ENCODE measurements at places on chromosomes 6 and 20.

GRCh38 chr6:108877046-108877751 is 29.0 kb downstream of the ARMC2 start:
- no peak for DNase-seq

GRCh38 chr6:163711615-163712565 is 297.4 kb downstream of the QKI start:
- DNase-seq, result no peak

GRCh38 chr6:104466306-104466705 is 393.4 kb downstream of the HACE1 start:
- DNase-seq, result no peak

DNA sequence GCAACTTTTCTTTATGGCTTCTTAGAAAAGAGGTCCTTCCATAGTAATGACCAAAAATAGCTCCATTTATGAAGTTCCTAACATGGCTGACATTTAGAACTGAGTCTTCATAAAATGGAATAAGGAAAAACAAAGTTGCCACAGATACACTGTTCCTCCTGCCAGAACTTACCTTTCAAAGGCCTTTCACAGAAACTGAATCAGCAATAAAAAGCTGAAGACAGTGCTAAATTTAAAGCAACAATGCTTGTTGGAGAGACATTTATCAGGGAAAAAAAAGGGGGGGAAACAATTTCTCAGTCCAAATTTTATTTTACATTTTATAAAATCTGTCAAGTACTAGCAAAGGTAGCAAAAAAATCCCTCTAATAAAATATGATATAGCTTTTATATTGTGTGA is 17.3 kb downstream of the DEK start:
- no peak for DNase-seq

GRCh38 chr20:10733122-10733521 is 59.3 kb upstream of the JAG1 start:
- no peak for DNase-seq

DNA sequence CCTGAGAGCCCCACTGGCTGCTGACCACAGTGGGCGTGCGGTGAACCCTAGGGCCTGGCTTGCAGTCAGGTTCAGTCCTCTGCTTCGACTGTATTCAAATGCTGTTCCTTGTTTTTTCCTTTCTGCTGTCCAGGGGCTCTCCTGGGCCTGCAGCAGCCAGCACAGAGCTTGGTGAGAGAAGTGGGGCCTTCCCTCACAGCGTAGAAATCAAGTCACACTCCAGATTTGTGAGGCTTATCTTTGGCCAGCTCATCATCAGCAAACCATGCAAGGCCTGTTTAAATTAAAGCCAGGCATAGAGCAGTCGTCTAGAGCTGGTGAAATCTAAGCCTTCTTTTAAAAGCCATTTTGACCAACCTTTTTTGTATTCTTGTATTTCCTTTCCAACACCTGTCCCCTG is 8.4 kb downstream of the FAM120B start:
- no peak for DNase-seq

DNA sequence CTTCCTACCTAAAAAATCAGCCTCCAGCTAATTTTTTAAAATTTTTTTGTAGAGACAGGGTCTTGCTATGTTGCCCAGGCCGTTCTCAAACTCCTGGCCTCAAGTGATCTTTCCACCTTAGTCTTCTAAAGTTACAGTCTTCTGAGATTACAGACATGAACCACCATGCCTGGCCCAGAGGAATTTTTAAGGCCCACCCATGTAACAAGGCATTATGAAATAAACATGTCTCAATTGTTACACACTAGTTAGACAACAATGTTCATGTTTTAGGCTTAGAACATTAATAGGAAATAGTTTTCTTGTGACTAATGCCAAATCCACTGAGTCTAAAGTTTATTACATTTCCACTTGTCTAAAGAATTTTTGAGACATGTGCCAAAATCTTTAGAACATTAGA is 221.2 kb downstream of the LAMA2 start:
- no peak for DNase-seq

DNA sequence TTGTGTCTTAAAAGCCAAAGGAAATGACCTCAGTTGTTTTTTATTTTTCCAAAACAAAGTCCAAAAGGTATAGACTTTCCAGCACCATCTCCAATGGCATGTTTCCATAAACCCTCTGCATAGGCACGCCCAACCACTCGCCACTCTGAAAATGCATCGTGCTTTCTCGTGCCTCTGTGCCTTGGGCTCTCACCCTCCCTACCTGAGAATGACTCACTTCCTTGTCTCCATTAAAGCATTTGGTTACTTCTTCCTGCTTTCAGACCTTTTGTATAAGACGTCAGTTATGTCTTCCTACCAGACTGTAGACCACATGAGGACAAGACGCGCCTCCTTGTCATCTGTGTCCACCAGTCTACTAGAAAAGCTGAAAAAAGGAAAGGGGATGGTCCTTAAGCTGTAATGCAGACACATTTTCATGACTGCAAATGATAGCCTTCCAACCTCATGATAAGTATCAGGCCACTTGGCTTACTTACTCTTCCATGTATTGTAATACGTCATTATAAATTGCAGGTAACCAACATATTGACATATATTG is 61.2 kb upstream of the CDYL start:
- DNase-seq, result no peak

GRCh38 chr20:36202891-36203338 is 33.4 kb upstream of the AAR2 start:
- DNase-seq, result peak; percentile 24

DNA sequence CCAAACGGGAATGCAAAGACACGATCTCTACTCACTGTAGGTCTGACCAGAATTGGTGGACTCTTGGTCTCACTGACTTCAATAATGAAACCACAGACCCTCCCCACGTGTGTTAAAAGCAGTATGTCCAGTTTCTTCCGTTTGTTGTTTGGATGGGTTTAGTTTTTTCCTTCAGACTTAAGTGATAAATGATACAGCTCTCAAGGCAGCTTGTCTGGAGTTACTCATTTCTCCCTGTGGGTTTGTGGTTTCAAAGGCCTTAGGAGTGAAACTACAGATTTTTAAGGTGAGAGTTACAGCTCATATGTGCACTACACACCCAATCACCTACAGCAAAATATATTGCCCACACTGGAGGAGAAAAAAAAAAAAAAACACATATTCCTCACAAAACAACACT is 86.7 kb upstream of the STMND1 start:
- no peak for DNase-seq

GRCh38 chr6:32625137-32625536 is 12.1 kb upstream of the HLA-DQA1 start:
- no peak for DNase-seq

GRCh38 chr20:55174635-55175034 is 699.2 kb downstream of the DOK5 start:
- DNase-seq, result no peak

DNA sequence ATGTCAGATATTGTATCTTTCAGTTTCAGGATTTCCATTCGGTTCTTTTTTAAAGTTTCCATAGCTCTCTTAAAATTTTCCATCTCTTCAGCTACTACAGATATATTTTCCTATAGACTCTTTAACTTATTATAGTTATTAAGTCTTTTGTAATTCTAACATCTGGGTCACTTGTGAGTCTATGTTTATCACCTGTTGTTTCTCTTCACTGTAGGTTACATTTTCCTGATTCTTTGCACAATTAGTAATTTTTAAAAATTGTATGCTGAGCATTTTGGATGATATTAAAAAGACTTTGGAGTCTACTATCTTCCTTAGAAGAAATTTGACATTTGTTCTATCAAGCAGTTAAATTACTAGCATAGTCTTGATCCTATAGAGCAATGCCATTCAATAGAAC is 140.7 kb downstream of the QRSL1 start:
- DNase-seq, result no peak

DNA sequence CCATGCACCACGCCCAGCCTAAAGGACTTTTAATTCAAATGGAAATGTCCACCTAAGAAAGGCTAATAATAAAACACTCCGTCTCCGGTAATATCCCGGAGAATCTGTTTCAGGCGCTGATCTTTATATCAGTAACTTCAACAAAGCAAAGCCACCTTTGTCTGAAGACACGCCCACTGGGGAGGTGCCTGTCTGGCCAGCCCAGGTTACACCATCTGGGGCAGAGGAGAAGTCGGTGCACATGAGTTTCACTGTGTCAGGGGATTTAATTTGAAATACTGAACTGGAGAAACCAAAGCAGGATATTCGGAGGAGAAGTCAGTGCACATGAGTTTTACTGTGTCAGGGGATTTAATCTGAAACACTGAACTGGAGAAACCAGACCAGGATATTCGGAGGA is 9.4 kb downstream of the SERPINB6 start:
- DNase-seq, result no peak

- no peak for DNase-seq
These were observed 187.8 kb upstream of the PRDM1 start for GRCh38 chr6:105898286-105898685.

- DNase-seq, result peak; percentile 93
These were observed 120.0 kb upstream of the JAG1 start for GRCh38 chr20:10793766-10794165.

DNA sequence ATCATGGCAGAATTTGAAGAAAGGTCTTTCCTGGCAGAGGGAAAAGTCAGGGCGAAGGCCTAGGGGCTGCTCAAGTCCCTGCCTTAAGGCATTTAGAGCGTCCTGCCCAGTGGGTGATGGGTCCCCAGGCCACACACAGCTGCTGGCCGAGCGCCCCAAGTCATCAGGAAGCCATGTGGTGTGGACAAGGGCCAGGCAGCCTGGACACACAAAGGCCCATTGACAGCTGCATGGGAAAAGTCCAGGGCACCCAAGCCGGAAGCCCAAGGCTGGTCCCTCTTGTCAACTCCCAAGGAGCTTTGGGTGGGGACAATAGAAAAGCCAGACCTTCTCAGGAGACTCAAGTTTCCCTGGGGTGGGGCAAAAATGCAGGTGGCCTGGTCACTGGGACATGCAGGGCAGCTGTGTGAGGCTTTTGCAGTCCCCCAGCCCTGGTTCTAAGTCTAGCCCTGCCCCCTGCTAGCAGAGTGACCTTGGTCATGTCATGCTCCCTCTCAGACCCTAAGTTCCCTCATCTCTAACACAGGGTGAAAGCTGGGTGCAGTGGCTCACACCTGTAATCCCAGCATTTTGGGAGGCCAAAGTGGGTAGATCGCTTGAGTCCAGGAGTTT is 44.3 kb upstream of the PTGIS start:
- DNase-seq, result no peak

DNA sequence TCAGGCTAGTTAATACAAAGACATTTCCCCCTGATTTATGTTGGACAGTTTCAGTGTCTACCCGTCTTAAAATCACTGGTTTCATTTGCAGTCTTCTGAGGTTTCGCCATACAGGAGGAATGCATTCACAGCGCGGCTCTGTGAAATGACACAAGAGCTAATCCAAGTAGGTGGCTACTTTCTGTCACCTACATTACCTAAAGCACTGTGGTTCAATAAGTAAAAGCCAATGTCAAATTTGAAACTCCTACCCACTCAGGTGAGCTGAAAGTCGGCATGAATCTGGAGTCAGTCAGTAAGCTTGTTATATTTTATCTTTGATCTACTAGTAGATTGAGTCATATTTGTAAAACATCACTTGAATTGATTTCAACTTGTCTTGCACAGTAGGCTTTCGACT is 370.8 kb downstream of the LAMA2 start:
- no peak for DNase-seq

GRCh38 chr20:49985617-49986016 is 2.8 kb downstream of the SNAI1 start:
- DNase-seq, result no peak

DNA sequence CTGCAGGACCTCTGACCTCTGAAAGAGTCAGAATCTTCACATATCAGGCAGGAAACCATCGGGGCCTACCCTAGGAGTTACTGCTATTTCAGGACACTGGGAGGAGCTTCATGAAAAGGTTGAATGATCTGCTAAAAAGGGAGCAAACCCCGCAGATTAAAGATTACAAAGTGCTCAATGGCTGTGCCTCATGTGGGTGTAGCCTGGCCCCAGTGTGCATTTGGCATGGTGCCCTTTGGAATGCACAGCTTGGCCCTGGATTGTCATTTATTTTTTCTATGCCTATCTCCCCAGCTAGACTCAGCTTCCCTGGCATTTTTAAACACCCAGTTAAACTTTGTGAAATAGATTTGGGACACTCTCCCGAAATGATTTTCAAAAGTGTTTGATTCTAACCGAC is 368.5 kb upstream of the SPTLC3 start:
- no peak for DNase-seq

GRCh38 chr20:43983359-43983758 is 68.7 kb downstream of the TOX2 start:
- DNase-seq, result no peak

- no peak for DNase-seq
These were observed 26.2 kb downstream of the SLC16A10 start for GRCh38 chr6:111113336-111114086.

- no peak for DNase-seq
These were observed 40.2 kb upstream of the ZNFX1 start for GRCh38 chr20:49318091-49318429.

DNA sequence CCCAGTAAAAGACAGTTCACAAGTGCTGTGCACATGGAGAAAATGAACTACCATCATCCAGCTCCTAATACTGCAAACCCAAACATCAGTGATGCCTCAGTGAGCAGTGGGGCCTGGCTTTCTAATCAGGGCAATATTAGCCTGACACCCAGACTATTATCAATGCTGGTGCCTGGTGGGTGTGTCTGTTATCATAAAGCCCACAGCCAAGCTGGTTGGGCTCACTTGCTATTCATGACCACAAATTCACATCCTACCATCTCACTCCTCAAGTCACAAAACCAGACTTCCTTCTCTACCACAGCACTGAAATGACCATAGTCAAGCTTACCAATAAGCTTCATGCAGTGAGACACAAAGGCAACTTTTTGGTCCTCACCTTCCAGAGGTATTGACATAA is 180.8 kb upstream of the PLN start:
- no peak for DNase-seq

- no peak for DNase-seq
These were observed 176.0 kb downstream of the MRPL14 start for GRCh38 chr6:43951063-43951755.

DNA sequence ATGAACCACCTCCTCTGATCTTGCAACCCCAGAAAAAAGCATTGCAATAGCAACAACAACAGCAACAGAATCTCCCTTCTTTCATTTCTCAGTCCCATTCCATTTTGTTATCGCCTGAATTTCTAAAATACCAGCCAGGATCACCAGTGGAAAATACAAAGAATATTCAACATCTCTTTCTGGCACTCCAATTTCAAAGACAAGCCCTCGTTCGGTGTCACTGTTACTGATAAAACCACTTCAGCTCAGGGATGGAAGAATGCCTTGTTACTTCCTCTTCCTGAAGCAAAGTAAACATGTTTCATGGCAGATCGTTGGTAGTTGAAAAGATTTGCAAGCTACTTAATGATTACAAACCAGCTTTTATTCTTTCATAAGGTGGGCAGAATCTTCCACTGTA is 94.0 kb upstream of the SPTLC3 start:
- DNase-seq, result no peak

GRCh38 chr6:168498161-168498843 is 57.3 kb downstream of the SMOC2 start:
- DNase-seq, result no peak

DNA sequence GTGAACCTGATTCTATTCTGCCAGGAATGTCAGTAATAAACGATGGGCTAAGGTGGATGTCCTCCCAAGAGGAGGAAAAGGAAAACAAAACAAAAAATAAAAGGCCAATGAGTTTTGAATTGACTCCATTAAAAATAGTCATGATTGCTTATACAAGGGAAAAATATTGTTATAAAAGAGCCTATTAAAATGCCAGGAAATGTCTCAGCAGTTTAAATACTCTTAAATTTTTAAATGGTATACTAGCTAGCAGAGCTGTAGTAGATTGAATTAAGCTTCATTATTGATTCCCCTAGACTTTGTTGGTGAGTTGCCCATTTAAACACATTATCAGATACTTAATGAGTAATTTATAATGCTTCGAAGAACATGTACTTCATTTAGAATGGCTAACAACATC is 990.9 kb upstream of the GJE1 start:
- no peak for DNase-seq

All from NCI-H748 treated with DMSO at 0.1 percent for 48 hours (cell line).